ENCODE measurements at places on chromosomes 11 and 22.

DNA sequence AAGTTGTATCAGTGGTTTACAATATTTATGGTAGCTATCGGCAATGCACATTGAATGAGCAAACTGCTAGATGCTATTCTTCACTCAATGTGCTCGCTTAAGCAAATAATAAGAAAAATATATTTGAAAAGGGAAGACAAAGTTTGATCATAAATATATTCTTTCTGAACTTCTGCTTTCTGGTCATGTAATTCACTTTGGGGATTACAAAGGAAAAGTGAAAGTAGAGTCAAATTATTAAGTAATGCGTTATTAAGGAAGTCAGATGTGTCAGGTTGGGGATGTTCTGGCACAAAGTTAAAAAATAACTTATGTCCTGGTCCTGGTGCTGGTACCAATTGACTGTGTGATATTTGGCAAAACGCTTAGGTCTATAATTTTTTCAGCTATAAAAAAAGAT lies 98.0 kb upstream of the TRIM77 start:
- no peak for DNase-seq

DNA sequence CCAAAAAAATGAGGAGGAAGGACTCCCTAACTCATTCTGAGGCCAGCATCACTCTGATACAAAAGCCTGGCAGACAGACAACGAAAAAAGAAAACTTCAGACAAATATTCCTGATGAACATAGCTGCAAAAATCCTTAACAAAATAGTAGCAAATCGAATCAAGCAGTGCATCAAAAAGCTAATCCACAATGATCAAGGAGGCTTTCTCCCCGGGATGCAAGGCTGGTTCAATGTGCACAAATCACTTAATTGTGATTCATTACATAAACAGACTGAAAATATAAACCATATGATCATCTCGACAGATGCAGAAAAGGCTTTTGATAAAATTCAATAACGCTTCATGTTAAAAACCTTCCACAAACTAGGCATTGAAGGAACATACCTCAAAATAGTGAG lies 16.4 kb downstream of the MTMR2 start:
- DNase-seq = no peak

GRCh38 chr22:23225724-23226496 lies 45.6 kb downstream of the BCR start:
- peak; percentile 49 for DNase-seq

- DNase-seq = no peak
Measured at GRCh38 chr11:95123556-95123955, 33.9 kb downstream of the ENDOD1 start.

GRCh38 chr11:17716807-17717206 lies 2.6 kb upstream of the MYOD1 start:
- no peak for DNase-seq

DNA sequence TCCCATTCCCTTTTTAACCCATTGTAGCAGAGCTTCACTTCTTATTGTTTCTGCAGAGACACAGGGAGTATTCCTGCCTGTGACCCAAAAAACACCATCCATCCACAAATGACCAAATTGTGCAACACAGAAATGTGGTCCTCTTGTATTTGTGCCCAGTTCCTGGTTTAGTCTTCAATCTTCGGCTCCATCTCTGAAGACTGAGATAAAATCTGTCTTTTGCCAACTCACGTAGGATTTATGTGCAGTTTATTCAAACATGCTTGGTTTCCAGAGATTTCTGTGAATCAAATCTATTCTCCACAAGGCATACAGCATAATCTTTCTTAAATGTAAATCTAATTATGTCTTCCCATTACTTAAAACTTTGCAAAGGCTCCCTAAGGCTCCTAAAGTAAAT lies 307.0 kb downstream of the AASDHPPT start:
- no peak for DNase-seq

All from CD4-positive, alpha-beta T cell (primary cell).